ENCODE measurements at places on chromosomes 13 and 19. TPM values are rescaled to one million over a fixed set of nuclear protein-coding genes. Genes with fewer than 3 reads are reported as not detected.

Gene TMC4
- total RNA-seq, result 0.76 TPM

Gene RNF17
- total RNA-seq, result not detected

Gene ZSCAN22
- 5.2 TPM for total RNA-seq

Gene SOHLH2
- not detected for total RNA-seq

Gene ZNF587B
- total RNA-seq, result 18.7 TPM

Gene GRIK5
- 0.37 TPM for total RNA-seq

Gene FCAR
- not detected for total RNA-seq

Gene HPN
- not detected for total RNA-seq

DNA sequence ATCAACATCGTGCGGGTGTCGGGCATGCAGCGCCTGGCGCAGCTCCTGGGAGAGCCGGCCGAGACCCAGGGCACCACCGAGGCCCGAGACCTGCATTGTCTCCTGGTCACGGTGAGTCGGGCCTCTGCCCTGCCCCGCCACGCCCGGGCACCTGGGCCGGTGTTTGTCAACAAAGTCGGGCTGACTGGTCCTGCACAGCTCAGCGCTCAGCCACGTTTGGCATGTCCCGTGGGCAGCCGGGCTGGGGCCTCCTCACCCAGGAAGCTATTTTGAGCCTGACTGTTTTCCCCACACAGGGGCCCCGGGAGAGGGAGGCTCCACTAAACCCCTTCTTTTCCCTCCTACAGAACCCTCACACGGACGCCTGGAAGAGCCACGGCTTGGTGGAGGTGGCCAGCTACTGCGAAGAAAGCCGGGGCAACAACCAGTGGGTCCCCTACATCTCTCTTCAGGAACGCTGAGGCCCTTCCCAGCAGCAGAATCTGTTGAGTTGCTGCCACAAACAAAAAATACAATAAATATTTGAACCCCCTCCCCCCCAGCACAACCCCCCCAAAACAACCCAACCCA, 1.3 kb downstream of the GADD45B start:
- H3K27me3 ChIP-seq, result no peaks in the 10 kb centered on the region
- H3K4me3 ChIP-seq, result peak overlapping the region; percentile 86
- DNase-seq, result no peak
- peaks cover 27% of the 10 kb centered on the region for H3K36me3 ChIP-seq
- peak overlapping the region; percentile 95 for H3K27ac ChIP-seq
- peaks cover 23% of the 10 kb centered on the region for H3K4me1 ChIP-seq

GRCh38 chr19:29807870-29808405, 3.9 kb upstream of the CCNE1 start:
- no peak for DNase-seq
- H3K27ac ChIP-seq, result no peak overlapping the region
- peaks cover 18% of the 10 kb centered on the region for H3K4me1 ChIP-seq
- H3K27me3 ChIP-seq, result no peaks in the 10 kb centered on the region

GRCh38 chr19:41449079-41449864, 6.3 kb downstream of the ERICH4 start:
- H3K4me1 ChIP-seq, result peaks cover 25% of the 10 kb centered on the region
- peaks cover 23% of the 10 kb centered on the region for H3K27me3 ChIP-seq
- no peaks in the 10 kb centered on the region for H3K36me3 ChIP-seq
- peak; percentile 78 for DNase-seq
- peak overlapping the region; percentile 51 for H3K4me3 ChIP-seq

- H3K27ac ChIP-seq, result no peak overlapping the region
- no peaks in the 10 kb centered on the region for H3K36me3 ChIP-seq
- DNase-seq, result no peak
- H3K27me3 ChIP-seq, result no peaks in the 10 kb centered on the region
Measured at GRCh38 chr13:111325146-111325890, 4.9 kb downstream of the TEX29 start.

GRCh38 chr13:114062754-114063153, 69.7 kb downstream of the RASA3 start:
- no peak overlapping the region for H3K27ac ChIP-seq
- H3K4me3 ChIP-seq, result no peak overlapping the region
- H3K4me1 ChIP-seq, result peaks cover 52% of the 10 kb centered on the region

- H3K36me3 ChIP-seq, result peaks cover 24% of the 10 kb centered on the region
- H3K4me3 ChIP-seq, result no peak overlapping the region
- no peaks in the 10 kb centered on the region for H3K27me3 ChIP-seq
- H3K4me1 ChIP-seq, result peaks cover 71% of the 10 kb centered on the region
- H3K27ac ChIP-seq, result peak overlapping the region; percentile 73
- DNase-seq, result no peak
Measured at GRCh38 chr19:46521241-46521868, 25.7 kb upstream of the PNMA8B start.

DNA sequence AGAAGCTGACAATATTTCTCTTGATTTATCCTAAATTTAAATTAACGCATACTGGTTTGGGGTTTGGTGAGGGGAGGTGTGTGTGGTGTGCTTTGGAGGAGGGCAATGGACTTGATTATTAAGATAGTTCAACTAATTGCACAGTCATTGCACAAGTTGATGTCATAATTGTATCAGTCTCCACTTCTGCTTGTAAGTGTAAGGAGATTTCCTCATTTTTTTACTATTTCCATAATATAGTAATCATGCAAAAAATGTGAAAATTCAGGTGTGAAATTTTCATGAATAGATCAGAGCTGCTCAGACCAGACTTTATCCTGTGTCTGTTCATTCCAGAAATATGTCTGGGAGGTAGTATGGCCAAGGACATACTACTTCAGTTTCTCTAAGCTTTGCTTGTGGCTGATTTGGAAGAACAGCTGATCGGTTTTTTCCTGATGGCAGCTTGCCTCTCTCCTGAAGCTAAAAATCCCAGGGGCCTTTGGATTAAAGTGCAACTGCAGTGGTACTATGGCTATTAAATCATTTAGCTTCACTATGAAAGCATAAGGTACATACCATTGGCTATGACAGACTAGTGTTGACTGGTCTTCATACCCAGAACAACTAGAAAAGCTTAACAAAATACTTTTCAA, 201.8 kb upstream of the MIR17HG start:
- peaks cover 4% of the 10 kb centered on the region for H3K27me3 ChIP-seq
- no peak overlapping the region for H3K4me3 ChIP-seq
- no peaks in the 10 kb centered on the region for H3K36me3 ChIP-seq
- no peak for DNase-seq
- no peaks in the 10 kb centered on the region for H3K4me1 ChIP-seq

DNA sequence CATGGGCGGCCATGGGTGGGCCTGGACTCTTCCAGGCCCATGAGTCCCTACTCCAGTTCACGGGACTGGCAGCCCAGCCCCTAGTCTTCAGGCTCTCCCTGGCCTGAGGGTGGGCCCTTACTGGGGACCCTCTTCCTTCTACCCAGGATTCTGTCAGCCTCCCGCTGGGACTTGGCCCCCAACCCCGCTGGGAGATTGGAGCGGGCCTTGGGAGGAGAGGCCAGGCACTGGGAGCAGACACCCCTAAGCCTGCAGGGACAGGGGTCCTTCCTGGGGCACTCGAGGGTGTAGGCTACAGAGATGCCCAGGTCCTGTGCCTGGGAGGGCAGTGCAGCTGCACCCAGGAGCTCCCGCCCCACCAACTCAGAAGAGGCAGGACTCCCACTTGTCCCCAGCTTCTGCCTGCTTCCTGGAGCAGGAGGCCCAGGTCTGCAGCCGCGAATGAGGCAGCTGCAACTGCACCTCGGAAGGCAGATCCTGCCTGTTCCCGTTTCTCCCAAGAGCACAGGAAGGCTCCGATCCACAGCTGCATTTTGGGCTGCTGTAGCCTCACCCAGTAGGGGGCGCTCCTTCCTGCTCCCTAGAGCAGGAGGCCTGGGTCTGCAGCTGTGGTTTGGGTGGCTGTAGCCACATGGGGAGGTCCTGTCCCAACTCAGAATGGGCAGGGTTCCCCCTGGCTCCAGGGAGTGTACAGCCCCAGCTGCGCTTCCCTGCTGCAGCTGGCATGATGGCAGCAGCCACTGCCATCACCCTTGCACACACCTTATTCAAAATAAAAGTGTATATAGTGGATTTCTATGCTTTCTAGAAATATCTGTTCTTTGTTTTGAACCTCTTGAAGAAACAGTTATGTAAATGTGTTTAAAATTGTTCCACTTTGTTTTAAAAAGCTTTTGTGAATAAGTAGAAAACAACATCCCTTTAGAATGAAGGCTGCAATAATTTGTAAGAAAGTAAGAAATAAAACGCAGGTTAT, 46.8 kb downstream of the TEX26 start:
- no peak overlapping the region for H3K4me3 ChIP-seq
- no peaks in the 10 kb centered on the region for H3K36me3 ChIP-seq
- peak; percentile 48 for DNase-seq
- no peak overlapping the region for H3K27ac ChIP-seq
- H3K27me3 ChIP-seq, result peaks cover 34% of the 10 kb centered on the region

DNA sequence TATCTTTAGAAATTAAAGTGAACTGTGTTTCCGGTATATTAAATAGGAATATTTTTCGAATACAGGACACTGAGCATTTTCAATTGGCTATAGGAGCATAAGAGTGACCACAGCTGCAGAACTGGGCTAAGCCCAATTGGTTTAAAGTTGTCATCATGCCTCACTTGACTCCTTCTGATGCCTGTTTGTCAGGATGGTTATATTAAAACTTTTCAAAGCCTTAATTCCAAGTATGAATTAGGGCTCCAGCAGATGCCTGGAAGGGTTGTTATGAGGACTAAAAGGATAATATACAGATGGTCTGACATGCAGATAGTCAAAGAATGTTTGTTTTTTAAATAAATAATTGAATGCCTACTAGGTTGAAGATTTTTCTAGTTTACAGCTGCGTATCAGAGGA, 100.0 kb downstream of the LMO7 start:
- H3K36me3 ChIP-seq, result peaks cover 6% of the 10 kb centered on the region
- H3K27me3 ChIP-seq, result no peaks in the 10 kb centered on the region
- H3K27ac ChIP-seq, result no peak overlapping the region
- H3K4me3 ChIP-seq, result no peak overlapping the region

DNA sequence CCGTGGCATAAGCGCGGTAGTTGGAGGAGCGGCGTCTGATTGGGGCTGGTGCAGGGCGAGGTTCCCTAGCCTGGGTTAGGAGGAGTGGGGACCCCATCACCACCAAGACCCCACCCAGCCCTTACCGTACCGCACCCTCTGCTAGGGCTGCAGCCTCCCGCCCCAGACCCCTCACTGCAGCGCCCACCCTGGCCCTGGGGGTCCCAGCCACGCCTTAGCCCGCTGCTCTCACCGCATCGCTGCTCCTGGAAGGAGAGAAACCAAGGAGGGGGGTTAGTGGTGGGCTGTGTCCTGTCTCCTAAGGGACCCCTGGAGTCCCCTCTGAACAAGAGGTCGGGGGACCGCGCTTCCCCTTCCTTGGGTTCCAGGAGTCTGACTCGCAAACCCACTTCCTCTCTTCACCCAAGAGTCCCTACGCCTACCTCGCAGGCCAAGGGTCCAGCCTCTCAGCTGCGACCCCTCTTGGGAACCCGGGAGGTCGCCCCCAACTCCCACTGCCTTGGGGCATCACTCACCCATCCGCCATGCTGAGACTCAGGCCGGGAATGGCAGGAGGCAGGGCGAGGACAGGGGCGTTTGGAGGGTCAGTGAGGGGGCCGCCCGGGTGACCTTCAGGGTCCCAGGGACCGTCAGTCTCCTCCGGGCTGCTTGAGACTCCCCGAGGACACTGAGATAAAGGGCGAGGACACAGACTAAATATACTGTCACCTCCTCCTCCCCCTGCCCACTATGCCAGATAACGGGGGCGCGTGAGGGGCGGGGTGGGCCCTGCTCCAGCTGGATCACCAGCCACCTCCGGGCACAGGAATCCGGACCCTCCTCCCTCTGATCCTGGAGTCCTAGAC, at the start of gene TNNI3:
TNNI3 (minus strand) TSS at position 669 of the 845 bp plus-strand sequence; CDS start at position 526, 143 bp downstream.
- H3K4me3 ChIP-seq, result no peak within 1 kb of the TSS
- no peak within 1 kb of the TSS for H3K27ac ChIP-seq
- peaks cover 3% of the 10 kb centered on the region for H3K36me3 ChIP-seq
- peaks cover 27% of the 10 kb centered on the region for H3K4me1 ChIP-seq
- H3K27me3 ChIP-seq, result peaks cover 21% of the 10 kb centered on the region

GRCh38 chr13:94224670-94225069, 254.8 kb downstream of the DCT start:
- H3K4me1 ChIP-seq, result no peaks in the 10 kb centered on the region
- no peaks in the 10 kb centered on the region for H3K27me3 ChIP-seq

DNA sequence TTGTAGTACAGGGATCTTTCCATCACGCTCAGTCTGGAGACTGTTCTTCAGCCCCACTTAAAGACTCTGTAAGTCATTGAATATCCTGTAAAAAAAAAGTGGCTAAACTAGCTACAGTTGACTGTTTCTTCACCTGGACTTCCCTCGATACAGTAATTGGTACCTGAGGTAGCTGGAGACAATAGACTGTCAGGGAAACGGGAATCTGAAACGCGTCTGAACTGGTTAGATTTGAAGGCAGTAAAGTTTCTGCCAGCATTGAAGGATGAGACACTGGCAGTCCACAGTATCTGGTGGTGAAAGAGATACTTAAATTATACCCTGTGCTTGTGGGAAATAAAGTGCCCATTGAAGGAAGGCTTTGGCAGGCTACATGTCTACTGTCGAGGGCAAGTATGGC, 550.5 kb downstream of the IRS2 start:
- no peaks in the 10 kb centered on the region for H3K4me1 ChIP-seq
- no peak for DNase-seq
- no peaks in the 10 kb centered on the region for H3K36me3 ChIP-seq
- no peaks in the 10 kb centered on the region for H3K27me3 ChIP-seq

- H3K4me1 ChIP-seq, result no peaks in the 10 kb centered on the region
- no peaks in the 10 kb centered on the region for H3K36me3 ChIP-seq
- no peak overlapping the region for H3K27ac ChIP-seq
- H3K27me3 ChIP-seq, result peaks cover 7% of the 10 kb centered on the region
- no peak overlapping the region for H3K4me3 ChIP-seq
Measured at GRCh38 chr13:93805736-93806135, 579.1 kb downstream of the GPC6 start.

DNA sequence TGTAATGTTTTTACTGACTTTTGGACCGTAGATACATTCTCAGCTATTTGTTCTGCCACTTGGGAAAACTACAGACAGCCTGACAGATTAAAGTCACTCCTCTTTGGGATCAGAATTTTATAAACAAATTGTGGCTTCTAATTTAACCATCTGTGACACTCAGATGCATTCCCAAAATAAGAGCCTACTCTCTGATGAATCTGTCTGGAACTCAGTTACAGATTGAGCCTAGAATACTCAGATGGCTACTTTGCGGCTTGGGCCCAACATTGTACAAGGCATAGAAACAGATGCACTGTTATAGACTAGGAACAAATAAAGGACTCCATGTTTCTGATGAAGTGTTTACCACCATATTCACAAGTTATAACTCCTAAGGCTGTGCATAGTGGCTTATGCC, 291.0 kb upstream of the SLITRK6 start:
- no peak overlapping the region for H3K27ac ChIP-seq
- no peak for DNase-seq
- H3K36me3 ChIP-seq, result no peaks in the 10 kb centered on the region
- no peaks in the 10 kb centered on the region for H3K4me1 ChIP-seq

GRCh38 chr19:35727956-35728706, 10.3 kb downstream of the KMT2B start:
- H3K27me3 ChIP-seq, result no peaks in the 10 kb centered on the region
- no peak for DNase-seq
- no peak overlapping the region for H3K27ac ChIP-seq

- DNase-seq, result no peak
- no peaks in the 10 kb centered on the region for H3K27me3 ChIP-seq
- H3K27ac ChIP-seq, result no peak overlapping the region
Measured at GRCh38 chr13:105144936-105145335, 1390.5 kb downstream of the EFNB2 start.

All from activated CD8-positive, alpha-beta T cell treated with anti-CD3 and anti-CD28 coated beads, Interleukin-2, amount 10 ng/mL, durations not matched to agents 7 days and 5 days (primary cell).